ENCODE measurements at places on chromosomes 3 and 15.

DNA sequence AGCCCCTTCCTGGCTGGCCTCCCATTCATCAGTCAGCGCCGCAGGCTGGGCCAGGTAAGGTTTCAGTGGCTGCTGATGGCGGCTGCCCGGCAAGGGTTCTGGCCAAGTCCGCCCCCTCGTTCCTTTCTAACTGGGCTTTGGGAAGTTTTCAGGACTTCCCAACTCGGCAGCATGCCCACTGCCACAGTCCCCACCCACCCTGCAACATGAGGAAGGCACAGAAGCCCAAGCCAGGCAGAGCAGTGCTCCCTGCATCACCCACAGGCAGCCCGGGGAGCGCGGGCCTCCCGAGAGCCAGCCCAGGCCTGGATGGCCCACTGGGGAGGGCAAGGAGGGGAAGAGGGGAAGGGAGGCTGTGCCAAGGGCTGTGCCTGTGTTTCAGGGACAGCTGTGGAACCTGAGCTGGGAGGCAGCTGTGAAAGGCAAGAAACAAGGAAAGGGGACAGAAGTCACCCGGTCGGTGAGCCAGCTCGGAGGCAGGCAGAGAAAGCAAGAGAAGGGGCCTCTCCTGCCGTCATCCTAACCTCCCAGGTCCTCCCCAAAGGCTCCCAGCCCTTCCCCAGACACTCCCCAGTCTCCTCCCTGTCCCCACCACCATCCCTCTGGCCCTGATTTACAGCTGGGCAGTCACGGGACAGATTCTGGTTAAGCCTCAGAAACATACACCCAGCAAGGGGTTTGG is 73.9 kb downstream of the CPN2 start:
- DNase-seq = peak; percentile 66

GRCh38 chr3:42846685-42847522 is 28.8 kb downstream of the CYP8B1 start:
- no peak for DNase-seq

DNA sequence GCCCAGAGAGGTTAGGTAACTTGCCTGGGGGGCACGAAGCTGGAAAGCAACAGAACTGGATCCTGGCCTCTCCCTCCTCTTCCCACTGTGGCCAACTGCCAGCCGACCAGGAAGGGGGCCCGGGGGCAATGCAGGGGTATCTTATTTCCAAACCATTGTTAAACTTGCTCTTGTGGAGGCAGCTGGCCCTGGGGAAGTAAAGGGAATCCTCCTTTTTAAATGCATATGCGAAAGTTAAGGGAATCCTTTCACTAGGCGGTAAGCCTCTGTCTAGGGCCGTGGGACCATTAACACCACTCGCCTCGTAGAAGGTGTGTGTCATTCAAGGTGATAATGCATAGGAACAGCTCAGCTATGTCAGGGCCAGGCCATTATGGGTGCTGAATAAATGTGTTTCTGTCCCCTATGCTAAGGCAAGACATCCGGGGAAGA is 68.6 kb downstream of the ST6GAL1 start:
- no peak for DNase-seq

- no peak for DNase-seq
Observed at GRCh38 chr15:52652286-52652685, 26.9 kb downstream of the ATOSA start.

DNA sequence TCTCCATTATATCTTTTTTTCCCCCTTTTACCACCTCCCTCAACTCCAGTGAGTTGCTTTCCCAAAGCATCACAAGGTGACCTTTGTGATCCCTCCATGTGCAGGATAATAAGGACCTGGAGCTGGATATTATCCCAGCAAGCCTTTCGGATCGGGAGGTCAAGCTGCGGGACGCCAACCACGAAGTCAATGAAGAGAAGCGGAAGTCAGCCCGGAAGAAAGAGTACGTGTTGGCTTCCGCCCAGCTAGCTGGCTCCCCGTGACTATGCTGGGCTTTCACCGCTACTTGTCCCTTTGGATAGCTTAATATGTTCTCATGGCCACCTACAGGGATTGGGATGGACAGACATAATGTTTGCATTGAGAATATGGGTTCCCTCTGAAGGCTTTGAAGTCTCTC is 273.7 kb upstream of the UMPS start:
- no peak for DNase-seq

DNA sequence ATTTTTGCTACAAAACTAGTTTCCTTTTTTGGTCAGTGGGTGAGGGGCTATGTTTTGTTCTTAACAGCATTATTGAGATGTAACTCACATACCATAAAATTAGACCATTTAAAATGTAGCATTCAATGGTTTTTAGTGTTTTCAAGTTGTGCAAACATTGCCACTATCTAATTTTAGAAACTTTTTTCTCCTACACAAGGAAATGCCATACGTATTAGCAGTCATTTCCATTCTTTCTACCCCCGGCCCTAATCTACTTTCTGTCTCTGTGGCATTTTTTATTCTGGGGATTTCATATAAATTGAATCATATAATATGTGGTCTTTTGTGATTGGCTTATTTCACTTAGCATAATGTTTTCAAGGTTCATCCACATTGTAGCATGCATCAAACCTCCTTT is 55.0 kb upstream of the TIPARP start:
- no peak for DNase-seq

- no peak for DNase-seq
Observed at GRCh38 chr3:134427400-134428111, 53.3 kb upstream of the AMOTL2 start.

DNA sequence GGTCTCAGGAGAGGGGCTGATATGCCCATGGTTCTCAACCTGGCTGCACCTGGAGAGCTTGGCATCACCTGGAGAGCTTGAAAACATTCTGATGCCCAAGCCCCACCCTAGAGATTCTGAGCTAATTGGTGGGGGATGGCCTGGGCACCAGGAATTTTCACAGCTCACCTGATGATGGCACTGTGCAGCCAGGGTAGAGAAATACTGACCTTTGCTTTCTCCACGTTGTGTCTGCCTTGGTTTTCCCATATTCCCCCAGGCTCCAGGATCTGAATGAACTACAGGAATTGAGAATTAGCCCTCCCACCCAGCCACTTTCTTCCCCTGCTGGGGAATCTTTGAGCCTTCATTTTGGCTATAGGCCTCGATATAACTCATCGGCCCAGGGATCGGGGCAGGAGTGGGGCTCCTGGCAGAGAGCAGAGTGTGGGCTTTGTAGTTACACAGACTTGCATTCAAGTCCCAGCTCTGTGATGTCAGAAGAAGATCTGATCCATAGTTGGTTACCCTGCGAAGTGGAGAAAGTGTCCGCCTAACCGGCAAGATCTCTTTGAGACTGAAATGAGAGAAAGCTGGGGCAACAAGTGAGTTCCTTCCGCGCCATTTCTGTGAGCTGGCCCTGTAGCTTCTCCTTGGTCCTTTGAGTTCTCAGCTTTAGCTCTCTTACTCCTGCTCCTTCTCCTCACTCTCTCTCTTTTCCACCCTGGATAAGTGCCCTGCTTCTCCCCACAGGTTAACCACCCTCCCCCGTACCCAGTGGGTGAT is 33.1 kb upstream of the UBE2Q2 start:
- DNase-seq = no peak

DNA sequence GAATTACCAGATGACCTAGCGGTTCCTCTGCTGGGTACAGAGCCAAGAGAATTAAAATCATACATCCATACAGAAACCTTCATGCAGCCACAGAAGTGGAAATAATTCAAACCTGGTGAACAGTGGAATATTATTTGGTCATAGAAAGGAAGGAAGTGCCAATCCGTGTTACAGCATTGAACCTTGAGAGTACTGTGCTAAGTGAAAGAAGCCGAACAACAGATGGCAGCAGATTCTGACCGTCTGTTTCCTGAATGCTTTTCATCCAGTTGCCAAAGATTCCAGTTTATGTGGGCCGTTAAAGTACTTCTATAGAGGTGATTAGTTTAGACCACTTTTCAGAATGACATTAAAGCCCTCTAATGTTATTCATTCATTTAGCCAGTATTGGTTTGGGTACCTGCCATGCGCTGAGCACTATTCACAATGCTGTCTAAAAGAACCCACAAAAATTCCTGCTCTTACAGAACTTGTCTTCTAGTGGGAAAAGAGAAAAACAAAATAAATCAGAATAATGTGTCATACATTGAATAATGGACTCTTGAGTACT is 45.8 kb upstream of the SENP5 start:
- no peak for DNase-seq

DNA sequence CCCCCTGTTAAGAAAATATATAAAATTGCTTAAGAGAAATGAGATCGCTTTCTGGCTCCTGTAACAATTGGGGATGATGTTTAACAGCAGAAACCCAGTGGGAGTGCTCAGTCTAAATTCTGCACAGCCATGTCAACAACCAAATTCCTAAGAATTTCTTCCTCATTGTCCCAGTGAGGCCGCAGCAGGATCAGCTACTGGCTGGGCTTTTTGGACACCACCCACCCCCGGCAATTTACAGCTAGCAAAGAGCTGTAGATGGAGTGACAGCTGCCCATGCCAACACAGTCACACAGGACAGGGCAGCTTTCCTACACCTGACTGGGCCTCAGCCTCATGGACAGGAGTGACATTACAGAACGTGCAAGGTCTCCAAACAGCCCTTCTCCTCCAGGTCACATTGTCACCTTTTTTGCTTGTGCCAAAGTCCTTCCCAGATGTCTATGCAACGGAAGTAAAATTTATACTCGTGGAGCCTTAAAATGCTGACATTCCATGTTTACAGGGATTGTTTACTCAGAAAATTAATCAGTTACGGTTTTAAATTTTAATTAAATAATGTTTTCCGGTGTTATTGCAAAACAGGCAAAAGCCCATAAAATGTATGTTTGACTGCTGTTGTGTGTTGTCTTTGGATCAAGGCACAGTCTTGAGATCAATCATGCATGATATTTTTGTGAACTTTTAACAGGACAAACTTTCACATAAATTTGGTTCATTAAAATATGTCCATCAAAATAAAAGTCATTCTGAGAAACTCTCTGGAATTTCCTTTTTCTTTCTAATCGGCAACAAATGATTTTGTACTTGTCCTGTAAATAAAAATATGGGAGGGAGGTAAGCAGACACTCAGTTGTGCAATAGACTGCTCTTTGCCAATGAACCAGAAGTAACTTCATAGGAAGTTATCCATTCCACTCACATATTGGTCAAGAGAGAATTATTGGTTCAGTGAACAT is 943.2 kb downstream of the MCTP2 start:
- DNase-seq = no peak

GRCh38 chr3:194133661-194134230 is 2.2 kb upstream of the HES1 start:
- DNase-seq = peak; percentile 58

- DNase-seq = no peak
Observed at GRCh38 chr15:80852676-80853075, 73.5 kb downstream of the CEMIP start.

DNA sequence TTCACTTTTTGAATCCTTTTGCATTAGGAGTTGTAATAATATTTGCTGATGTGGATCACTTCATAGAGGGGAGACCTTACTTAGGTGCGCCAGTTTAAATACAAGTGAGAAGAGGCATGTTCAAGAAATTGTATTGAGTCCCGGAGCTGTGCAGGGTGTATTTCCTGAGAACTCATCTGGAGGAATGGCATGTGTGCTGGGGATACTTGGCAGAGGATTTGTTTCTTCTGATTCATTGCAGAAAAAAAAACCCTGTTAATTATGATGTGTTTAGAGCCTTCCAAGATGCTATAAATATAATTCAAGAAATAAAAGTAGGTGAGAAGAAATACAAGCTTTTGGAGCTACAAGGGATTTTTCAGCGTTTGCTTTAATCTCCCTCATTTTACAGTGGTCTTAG is 97.6 kb downstream of the TPRG1 start:
- no peak for DNase-seq

GRCh38 chr3:53215816-53216215 is 40.0 kb downstream of the TKT start:
- no peak for DNase-seq
